Muscle of arm (tissue), 14 donors: ENCODE measurements at places on chromosomes 1 and 21.

GRCh38 chr1:56910441-56910985, 55.3 kb downstream of the C8B start:
- no peak for DNase-seq

GRCh38 chr1:244964112-244964971, 100.0 kb upstream of the HNRNPU start:
- DNase-seq: peak; percentile 22

GRCh38 chr1:116286541-116286971, 86.5 kb upstream of the ATP1A1 start:
- no peak for DNase-seq

DNA sequence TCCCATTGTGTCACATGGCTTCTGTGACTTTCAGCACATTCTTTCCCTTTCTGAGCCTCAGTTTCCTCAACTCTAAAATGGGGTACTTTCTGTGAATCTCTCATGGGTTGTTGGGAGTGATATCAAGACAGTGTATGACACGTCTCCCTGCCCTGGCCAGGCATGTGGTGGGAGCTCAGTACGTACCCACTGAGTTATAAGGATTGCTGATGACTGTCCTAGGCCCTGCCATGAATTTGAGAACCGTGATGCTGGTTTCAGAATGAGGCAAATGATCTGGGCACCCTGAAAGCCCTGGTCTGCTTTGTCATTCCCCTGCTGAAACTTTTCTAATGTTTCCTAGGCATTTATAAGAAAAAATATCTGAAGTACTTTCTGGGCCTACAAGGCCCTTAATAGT, 3.6 kb downstream of the ZNF362 start:
- no peak for DNase-seq

- DNase-seq: no peak
Observed at GRCh38 chr1:198015309-198015708, 98.1 kb downstream of the LHX9 start.

GRCh38 chr1:24502065-24502708, 449 bp upstream of the RCAN3 start:
- peak; percentile 44 for DNase-seq
